SK-N-MC (cell line): ENCODE measurements at places on chromosomes 6 and 20.

DNA sequence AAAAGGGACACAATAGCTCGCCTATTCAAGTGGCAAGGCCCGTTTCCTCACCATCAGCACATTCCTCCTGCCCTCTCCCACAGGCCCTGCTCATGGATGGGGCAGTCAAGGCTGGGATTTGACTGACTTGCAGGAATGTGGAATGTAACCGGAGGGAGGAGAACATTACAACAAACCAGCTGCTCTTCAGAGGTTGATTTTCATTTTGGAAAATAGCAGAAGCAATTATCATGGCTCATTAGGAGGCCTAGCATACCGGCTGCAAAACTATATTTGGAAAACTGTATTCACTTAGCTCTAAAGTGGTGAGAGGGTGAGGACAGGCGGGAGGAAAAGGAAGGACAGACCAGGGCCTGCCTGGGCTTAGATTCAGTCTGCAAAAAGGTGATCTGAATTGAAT is 283.7 kb downstream of the CD83 start:
- DNase-seq, result no peak

DNA sequence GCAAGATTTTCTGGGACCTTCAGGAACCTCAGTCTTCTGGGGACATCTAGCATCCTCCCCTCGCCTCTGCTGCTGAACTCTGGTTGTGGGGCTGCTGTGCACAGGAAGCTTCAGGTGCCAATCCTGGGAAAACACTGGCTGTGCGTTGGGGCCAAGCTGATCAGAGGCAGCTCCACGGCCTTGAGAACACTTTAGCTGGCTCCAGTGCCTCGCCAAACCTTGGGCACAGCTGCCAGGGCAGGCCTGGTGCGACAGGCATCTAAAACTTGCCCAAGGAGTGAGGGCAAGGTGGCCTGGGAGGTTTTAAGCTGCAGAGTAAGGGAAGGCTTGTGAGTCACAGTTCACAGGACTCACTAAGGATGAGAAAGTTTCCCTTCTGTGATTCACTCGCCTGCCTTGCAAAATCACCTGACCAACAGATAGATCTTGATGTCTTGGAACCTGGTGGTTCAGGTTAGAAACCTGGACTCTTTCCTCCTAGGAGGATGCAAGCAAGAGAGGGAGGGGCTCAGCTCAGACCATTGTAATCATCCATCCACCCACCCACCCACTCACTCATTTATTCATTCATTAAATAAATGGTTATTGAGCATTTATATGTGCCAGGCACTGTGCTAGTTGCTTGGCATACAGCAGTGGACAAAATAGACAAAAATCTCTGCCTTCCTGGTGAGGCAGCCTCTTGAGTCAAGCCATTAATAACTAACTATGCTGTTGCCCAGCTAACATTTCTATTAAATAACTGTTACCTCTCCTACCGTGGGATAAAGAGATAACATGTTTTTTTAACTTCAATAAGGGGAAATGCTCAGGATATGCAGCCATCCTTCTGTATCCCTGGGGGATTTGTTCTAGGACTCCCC is 2.5 kb upstream of the SPATS1 start:
- no peak for DNase-seq

GRCh38 chr6:358847-359246 is 32.7 kb upstream of the IRF4 start:
- no peak for DNase-seq

GRCh38 chr6:551405-551804 is 105.5 kb downstream of the HUS1B start:
- DNase-seq, result no peak

GRCh38 chr20:40489886-40490285 is 199.2 kb downstream of the MAFB start:
- DNase-seq, result no peak

DNA sequence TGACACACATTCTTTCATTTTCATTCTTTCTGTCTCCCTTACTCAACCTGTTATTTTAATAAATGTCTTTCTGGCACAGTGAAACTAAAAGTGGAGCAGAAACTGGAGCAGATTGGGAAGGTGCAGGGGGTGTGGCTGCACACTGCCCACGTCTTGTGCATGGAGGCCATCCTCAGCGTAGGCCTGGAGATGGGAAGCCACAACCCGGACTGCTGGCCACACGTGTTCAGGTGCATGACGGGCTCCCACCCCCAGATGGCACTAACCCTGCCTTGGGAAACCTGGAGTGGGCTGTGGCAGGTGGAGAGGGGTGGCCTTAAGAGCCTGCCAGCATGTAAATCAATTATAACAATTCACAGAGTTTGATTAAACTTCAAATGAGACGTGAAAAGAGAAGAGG is 71.4 kb upstream of the PBOV1 start:
- no peak for DNase-seq

DNA sequence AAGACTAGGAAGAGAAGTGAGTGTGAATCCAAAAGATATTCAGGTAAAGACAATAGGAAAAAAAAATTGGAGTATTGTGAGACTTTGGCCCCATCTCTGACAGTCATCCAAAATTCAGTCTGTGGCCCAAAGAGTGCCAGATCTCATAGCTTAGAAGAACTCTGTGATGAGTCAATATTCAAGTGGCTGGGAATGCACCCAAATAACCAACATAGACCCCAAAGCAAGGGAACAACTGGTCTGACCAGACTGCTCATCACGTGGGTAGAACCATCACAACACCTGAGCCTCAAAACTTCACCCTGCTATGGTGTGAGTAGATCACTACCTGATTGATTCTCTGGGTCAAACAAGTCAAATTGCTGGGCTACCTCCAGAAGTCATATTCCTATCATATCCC is 51.1 kb upstream of the TRDN start:
- DNase-seq, result no peak

DNA sequence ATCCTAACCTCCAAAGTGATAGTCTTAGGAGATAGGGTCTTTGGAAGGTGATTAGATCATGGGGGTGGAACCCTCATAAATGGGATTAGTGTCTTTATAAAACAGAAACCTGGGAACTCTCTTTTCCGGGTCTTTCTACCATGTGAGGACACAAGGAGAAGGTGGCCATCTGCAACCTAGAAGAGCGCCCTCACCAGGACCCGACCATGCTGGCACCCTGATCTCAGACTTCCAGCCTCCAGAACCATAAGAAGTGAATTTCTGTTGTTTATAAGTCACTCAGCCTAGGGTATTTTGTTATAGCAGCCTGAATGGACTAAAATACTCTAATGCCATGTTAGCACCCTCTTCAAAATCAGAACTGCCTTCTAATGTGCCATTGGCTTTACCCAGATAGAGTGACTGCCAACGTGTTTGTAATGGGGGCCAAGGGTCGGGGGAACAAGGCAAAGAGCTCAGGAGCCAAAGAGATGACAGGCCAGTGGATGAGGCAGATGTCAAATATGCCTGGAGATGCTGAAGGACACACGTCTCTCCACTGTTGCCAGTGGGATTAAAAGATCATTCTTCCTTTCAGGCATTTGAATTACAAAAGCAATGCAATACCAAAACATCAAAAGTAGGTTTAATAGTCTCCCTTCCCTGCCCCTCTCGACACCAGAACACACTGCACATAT is 21.0 kb downstream of the TUBB2B start:
- DNase-seq, result no peak
